ENCODE measurements at places on chromosomes 4 and X. TPM values are rescaled to one million over a fixed set of nuclear protein-coding genes. Genes with fewer than 3 reads are reported as not detected.

DNA sequence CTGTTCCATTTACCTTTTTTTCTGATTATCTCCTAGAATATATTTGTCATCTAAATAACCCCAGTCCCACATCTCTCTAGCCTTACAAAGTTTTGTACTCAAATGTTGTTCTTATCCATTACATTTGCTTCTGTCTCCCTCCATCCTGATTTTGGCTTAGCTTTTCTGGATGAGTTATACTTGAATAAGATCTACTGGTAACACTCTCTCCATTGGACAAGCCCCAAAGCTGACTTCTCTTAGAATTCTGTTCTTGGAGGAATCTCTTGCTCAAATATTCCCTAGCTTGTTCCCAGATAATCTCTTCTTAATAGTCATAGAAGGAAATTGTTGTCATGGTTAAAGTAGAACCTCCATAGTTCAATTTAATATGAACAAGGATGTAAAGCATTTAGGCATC is 115.5 kb upstream of the HS3ST1 start:
- H3K27ac ChIP-seq, result no peak overlapping the region
- no peaks in the 10 kb centered on the region for H3K36me3 ChIP-seq
- DNase-seq, result no peak
- no peaks in the 10 kb centered on the region for H3K4me1 ChIP-seq
- no peaks in the 10 kb centered on the region for H3K27me3 ChIP-seq

Gene GC
- not detected for total RNA-seq

Gene SHISA3
- 5.8 TPM for total RNA-seq

GRCh38 chr4:147633113-147633512 is 15.9 kb downstream of the TMEM184C start:
- peaks cover 96% of the 10 kb centered on the region for H3K36me3 ChIP-seq
- no peaks in the 10 kb centered on the region for H3K4me1 ChIP-seq

GRCh38 chr4:116736756-116737155 is 348.6 kb downstream of the TRAM1L1 start:
- no peaks in the 10 kb centered on the region for H3K36me3 ChIP-seq
- no peaks in the 10 kb centered on the region for H3K4me1 ChIP-seq
- no peak overlapping the region for H3K27ac ChIP-seq
- DNase-seq, result no peak

Gene SHROOM3
- 73.3 TPM for total RNA-seq

Gene FSTL5
- total RNA-seq, result 0.12 TPM

Gene KDM5C
- 65.2 TPM for total RNA-seq

GRCh38 chrX:7055386-7056137 is 92.0 kb upstream of the STS start:
- DNase-seq, result no peak
- no peak overlapping the region for H3K4me3 ChIP-seq
- H3K27ac ChIP-seq, result no peak overlapping the region
- H3K4me1 ChIP-seq, result no peaks in the 10 kb centered on the region
- H3K27me3 ChIP-seq, result no peaks in the 10 kb centered on the region
- H3K36me3 ChIP-seq, result no peaks in the 10 kb centered on the region

Gene LYAR
- 13.3 TPM for total RNA-seq
